ENCODE measurements at places on chromosomes 12 and 14.

DNA sequence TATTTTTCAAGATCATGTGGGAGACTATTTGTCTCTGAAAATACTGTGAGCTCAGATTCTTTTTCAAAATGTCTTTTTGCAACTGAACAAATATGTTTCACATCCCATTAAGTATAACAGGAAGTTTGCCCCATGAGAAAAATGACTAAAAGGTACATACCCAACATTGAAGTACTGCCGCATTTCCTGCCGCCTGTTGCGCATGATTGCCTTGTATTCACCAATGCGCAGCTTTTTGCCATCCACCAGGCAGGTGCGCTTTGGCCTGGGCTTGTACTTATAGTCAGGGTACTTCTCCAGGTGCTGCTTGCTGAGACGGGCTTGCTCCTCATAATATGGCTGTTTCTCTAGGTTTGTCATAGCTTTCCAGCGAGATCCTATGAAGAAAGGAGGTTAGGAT is 413.2 kb downstream of the SOX5 start:
- no peak for DNase-seq

GRCh38 chr12:59142183-59142790 is 222.0 kb upstream of the LRIG3 start:
- DNase-seq = no peak

GRCh38 chr12:40762072-40762471 is 69.8 kb downstream of the CNTN1 start:
- DNase-seq = no peak

- DNase-seq = peak; percentile 44
Measured at GRCh38 chr12:68267892-68268396, 14.5 kb upstream of the IL22 start.

- DNase-seq = no peak
Measured at GRCh38 chr12:90499795-90500194, 455.2 kb downstream of the CCER1 start.

DNA sequence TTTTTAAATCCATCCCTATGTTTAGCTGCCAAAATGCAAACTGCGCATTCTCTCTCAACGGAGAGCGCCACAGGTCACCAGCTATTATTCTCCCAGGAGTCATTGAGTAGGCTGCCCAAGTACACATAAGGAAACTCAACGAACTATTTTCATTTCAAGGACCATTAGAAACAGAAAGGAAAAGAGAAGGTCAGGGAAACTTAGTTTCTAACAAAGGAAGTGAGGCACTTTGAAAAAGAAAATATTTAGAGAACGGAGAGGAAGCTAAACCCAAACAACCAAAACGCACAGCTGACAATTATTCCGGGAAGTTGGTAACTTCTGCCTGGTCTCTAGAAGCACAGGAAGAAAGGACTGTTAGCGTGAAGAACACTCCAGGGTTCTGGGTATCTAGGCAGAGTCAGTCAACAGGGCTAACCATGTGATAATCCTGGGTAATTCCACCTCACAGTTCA is 23.5 kb downstream of the GPHB5 start:
- no peak for DNase-seq

DNA sequence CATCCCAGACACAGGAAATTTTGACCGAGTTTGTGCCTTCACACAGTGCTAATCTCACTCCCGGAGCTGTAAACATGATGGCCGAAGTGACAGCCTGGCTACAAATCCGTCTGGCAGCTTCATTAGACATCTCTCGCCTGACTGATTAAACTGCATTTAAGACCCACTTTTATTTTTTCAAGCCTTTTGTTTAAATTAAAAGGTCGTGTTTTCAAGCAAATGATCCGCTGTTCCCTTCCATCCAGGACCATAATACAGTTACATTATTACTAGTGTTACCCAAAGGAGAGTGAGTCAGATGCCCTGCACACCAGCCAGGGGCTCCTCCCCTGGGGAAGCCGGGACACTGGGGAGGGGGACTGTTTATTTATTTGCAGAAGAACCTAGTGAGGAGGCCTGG is 200.2 kb downstream of the EXOC5 start:
- DNase-seq = no peak

DNA sequence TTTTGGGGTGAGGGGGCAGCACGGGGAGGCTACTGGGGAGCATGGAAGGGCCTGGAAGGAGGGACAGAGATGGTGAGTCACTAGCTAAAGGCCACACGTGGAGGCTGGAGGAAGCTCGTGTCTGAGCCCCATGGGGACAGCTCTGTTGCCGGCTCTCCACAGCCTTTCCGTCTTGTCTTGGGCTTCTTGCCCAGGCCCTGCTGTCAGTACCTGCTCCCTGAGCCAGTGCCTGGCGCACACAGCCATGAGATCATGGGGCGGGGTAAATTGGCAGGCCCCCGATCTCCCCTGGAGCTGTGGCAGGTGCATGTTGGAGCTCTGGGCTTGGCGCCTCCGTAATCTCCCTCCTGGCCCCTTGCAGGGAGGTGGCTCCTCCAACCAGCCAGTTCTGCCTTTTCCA is 16.1 kb upstream of the KRT80 start:
- no peak for DNase-seq

GRCh38 chr12:112359290-112359689 is 22.9 kb downstream of the HECTD4 start:
- DNase-seq = no peak

DNA sequence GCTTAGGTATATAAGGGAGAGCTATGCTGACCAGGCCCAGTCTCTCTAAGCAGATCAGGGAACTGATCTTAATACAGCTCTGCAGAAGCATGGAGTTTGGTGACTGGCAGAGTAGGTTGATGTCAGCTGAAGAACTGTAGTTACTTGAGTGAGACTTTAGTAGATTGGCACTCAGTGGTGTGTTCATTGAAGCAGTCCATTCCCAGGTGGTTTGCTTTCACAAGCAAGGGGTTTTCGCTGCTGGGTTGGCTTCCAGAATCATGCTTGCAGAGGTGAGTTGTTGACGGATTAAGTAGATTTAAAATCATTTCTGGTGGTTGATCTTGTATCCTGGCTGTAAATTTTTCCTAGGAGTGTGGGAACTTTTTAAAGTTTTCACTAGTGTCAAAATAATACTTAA is 6.5 kb upstream of the DHRS7 start:
- DNase-seq = no peak

DNA sequence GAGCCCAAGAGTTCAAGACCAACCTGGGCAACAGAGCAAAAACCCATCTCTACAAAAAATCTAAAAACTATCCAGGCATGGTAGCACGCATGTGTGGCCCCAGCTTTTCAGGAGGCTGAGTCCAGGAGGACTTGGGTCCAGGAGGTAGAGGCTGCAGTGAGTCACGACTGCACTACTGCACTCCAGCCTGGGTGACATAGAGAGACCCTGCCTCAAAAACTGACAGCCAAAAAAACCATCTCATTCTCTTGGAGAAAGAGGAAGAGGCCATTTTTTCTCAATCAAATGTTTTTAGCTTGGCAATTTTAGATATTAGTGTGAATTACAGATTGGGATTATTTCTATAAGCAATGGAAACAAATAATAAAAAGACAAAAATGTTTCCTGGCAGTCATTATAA is 38.2 kb downstream of the ZFC3H1 start:
- no peak for DNase-seq

DNA sequence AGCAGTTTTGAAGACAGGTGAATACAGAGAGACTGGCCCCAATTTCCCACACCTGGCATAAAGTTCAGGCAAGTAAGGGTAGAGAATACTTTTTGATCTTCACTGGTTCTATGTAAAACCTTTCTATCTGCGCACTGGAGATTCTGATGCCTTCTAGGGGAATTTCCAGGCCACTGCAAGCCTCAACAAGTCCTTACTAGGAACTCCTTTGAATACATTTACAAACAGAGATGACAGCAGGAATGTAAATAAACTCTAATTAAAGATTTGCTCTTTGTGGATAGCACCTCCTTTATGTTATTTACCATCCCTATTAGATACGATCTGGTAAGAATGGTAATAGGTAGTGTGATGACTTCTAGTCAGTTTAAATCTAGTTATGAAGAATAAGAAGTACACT is 69.2 kb downstream of the NTN4 start:
- DNase-seq = no peak

DNA sequence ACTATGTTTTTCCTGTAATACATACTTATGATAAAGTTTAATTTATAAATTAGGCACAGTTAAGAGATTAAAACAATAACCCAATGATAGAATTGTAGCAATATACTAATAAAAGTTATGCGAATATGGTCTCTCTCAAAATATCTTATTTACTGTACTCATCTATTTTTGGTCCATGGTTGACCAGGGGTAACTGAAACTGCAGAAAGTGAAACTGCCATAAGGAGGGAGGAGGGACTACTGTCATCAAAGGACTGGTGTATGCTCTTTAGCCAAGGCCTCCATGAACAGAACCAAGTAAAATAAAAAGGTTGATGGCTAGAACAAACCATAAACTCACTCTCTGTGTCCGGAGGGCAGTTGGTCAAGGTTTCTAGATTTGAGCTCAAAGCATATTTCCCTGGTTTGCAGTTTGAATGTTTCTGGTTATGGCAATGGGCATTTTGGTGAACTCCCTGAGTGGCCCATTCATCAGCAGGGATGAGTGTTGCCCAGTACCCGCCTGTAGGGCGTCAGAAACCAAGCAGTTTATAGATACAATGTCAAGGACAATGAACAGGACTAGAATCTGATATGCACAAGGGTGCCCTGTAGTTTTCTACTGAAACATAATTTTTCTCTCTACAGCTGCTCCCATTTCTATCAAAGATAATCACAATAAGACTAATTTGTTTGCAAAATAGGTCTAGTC is 19.8 kb downstream of the LEMD3 start:
- no peak for DNase-seq

GRCh38 chr12:80766897-80767296 is 50.2 kb downstream of the MYF5 start:
- no peak for DNase-seq

GRCh38 chr14:44833376-44834060 is 128.2 kb downstream of the KLHL28 start:
- DNase-seq = no peak

- no peak for DNase-seq
Measured at GRCh38 chr12:3187846-3188770, 110.9 kb downstream of the TSPAN9 start.

- DNase-seq = peak; percentile 13
Measured at GRCh38 chr12:92439420-92439805, 263.4 kb upstream of the PLEKHG7 start.

DNA sequence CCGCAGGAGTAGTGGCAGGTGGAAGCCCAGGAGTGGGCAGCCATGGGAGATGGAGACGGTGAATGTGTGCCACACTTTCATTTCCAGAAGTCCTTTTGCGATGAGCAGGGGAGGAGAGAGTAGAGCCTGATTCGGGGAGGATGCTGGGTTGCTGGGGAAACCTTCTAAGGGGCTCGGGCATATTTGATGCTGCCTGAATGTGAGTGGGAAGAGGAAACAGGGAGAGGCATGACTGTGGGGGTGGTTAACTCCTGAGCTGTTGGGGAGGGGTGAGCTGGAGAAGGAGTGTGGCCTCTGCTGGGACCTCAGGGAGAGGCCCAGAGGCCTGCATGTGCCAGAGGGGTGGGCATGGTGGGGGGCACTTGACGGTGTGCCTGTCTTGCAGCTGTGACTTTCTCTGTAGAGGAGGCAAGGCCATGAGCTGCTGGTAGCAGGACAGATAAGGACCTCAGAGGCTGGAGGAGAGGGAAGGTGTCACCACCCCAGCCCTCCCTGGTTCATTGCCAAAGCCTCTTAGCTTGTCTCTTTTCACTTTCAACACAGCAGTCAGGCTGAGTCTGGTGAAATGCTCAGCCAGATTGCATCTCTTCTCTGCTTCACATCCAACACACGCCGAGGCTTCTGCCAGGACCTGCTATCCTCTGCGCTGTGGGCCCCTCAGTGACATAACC is 11.4 kb downstream of the GLT1D1 start:
- no peak for DNase-seq

DNA sequence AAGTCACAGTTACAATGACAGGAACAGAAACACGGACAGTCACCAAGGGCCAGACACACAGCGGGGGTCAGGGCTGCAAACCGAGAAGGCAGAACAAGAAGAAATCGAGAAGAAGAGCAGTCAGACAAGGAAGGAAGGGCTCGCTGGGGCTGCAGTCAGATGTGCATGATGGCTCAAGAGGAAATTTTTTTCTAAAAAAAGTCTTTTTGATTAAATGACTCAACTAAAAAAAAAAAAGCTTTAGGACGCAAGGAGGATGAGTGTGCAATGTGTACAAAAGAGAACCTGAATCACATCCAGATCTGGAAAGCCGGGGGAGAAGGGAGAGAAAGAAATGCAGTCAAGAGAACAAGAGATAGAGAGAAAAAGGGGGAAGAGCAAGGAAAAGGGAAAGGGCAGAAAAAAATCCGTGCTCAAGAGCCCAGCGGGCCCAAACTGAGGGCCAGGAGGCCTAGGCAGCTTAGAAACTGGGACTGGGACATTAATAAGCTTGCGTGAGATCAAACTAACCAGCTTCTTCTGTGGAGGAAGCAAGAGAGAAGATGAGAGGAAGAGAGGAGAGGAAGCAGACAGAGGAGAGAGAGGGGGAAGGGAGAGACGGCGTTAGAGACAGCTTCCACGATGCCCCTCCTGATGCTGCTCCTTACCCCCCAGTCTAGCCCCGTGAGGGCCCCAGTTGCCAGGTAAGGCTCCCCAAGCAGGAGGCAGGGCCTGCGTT is 6.7 kb downstream of the IFFO1 start:
- no peak for DNase-seq

DNA sequence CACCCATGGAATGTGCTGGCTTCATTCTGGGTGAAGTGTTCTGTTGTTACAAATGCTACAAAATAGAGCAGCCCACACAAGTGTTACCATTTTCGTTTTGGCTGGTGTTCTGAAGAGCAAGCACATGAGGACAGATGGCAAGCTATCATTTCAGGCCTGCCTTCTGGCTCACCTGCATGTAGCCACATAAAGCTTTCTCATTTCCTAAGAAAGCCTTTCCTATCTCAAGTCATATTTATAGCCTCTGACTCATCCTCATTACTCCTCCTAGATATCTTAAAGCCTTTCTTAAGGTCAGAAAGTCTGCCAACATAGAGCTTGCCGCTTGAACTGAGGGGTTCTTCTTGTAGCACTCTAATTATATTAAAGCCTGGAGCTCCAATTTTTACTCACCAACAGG is 89.0 kb downstream of the PTPRR start:
- no peak for DNase-seq

DNA sequence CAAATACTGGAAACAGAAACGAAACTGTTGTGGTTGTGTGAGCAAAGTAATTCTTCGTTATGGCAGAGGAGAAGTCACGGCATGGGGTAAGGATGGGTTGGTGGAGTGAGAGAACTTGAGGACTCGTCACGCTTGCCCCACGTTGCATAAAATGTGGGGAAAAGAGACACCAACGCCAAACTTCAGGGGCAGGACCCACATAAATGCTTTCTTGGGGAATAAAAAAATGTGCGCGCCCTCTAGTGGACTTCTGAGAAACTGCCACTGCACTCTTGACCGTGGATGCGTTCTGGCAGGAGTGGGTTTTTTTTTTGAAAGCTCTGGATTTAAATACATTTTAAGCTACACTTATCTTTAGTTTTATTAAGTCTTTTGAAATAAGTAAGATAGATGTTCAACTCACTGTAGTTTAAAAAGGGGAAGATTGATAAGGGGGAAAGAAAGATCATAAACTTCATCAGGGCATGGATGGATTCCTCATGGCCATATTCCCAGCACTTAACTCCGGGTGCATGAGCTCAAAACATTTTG is 4.1 kb upstream of the IGF1 start:
- peak; percentile 47 for DNase-seq

Data from brain microvascular endothelial cell (primary cell).